ENCODE measurements at places on chromosomes 7 and 10.

- DNase-seq, result peak; percentile 40
Observed at GRCh38 chr10:6507311-6507710, 72.8 kb downstream of the PRKCQ start.

DNA sequence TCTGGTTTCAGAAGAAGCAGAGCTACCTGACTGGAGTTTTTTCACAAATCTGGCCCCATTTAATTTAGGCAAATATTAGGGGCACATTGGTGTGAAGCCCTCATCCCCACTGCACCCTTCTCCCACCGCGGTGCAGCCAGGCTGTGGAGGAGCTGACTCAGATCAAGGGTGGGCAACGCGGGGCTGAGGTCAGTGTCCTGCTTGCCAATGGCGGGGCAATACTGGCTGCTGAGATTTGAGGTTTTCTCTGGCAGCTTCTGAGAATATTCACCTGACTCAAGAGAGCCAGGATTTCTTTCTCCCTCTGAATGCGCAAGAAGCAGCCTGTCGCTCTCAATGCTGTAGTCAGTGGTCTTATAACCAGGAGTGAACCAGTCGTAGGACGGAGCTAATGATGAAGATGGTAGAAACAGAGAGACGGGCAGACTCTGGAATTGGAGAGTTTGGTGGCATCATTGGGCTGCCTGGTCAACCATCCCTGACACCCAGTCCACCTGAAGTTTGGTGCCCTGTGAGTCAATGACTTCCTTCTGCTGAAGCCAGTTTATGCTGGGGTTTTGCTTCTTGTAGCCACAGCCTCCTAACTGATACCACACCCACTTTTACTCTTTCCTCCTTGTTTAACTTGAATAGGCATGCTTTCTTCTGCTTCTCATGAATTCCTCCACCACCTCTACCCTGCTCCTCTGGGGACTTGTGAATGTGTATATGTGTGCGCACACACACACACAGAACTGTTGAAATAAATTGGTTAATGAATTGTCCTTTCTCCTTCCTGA is 123.7 kb upstream of the CTBP2 start:
- no peak for DNase-seq

- peak; percentile 62 for DNase-seq
Observed at GRCh38 chr7:2109936-2110609, 122.7 kb downstream of the MAD1L1 start.

- no peak for DNase-seq
Observed at GRCh38 chr10:122829454-122829853, 16.2 kb downstream of the CUZD1 start.

GRCh38 chr10:88528806-88529570 is 54.1 kb downstream of the RNLS start:
- no peak for DNase-seq

DNA sequence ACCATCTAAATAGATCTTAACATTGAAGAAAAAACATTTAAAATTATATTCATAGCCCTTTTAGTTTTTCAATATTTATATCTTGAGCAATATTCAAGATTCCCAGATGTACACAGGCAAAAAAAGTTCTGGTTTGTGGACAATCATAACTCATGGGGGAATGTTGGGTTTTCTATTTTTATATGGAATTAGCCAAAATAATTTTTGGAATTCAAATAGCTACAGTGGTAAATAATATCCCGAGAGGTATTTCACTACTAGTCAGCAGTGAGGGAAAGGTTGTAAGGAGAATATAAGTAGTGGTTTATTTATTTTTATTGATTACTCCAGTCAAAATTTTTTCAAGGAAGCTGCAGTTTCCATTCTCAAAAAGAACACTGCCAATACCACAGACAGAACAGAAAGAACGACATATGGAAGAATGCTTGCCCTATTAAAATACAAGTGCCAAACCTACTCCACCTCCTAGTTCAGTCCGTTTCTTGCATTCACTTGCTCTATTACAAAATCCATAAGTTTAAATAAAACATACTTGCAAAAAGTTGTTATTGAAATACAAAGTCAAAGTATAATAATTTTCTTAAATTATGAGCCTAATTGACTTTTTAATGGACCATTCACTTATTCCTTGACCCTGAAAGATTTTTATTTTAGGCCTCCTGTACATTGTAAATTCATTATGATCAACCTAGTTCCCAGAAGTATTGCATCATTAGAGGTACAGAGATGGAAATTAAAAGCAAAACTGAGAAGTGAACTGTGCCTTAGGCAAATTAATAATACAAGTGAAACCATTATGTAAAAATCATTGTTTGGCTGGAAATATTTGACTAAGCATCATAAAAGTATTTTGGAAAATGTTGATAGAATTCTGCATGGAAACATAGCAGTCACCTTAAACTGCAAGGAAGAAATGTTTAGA is 533.2 kb downstream of the PARD3 start:
- no peak for DNase-seq

GRCh38 chr7:78770422-78771410 is 682.8 kb downstream of the MAGI2 start:
- DNase-seq, result no peak

DNA sequence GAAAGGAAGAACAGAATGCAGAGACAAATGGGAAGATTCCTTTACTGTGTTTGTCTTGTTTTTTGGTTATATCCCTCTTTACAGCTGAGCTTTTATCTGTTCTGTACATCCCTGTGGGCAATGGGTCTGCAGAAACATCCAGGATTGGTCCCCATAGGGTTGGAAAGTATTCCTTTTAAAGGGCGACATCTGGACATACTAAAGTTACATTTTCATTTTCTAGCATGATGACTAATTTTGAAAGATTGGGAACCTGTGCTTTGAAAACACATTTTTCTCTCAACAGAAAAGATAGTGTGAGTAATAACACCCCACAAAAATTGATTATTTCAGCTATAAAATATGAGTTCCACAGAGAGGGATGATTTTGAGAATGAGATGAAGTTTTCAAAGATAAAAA is 435.8 kb downstream of the GPAM start:
- DNase-seq, result no peak

DNA sequence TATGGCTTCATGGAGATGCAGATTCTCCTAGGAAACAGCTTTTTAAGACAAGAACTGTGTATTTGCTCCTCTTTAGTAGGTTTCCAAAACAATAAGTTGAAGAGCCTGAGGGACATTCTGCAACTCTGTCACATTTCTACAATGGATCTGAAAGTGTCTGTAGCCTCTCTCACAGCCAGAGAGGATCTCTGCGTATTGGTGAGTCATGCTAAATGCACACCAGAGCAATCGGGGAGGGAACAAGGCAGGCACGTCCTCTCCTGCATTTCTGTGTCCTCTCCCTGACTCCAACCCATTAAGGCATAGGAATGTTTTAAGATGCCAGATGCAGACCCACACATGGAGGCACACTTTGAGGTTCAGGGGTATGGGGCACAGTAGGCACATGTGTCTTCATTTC is 1126.4 kb upstream of the GHITM start:
- no peak for DNase-seq
